ENCODE measurements at places on chromosomes 12 and 14. TPM values are rescaled to one million over a fixed set of nuclear protein-coding genes. Genes with fewer than 3 reads are reported as not detected.

The C12orf54 gene
- total RNA-seq = not detected

The CREBL2 gene
- total RNA-seq = 13.2 TPM

The ADAMTS20 gene
- not detected for total RNA-seq

The LRP1-AS gene
- total RNA-seq = not detected

The GLIPR1L2 gene
- total RNA-seq = not detected

The CD9 gene
- total RNA-seq = 11.6 TPM

The NEUROD4 gene
- total RNA-seq = not detected

GRCh38 chr14:69473260-69473659 is 11.3 kb upstream of the PLEKHD1 start:
- H3K27me3 ChIP-seq = no peaks in the 10 kb centered on the region
- DNase-seq = no peak
- no peaks in the 10 kb centered on the region for H3K36me3 ChIP-seq
- peaks cover 3% of the 10 kb centered on the region for H3K4me1 ChIP-seq
- no peak overlapping the region for H3K4me3 ChIP-seq

- DNase-seq = no peak
- H3K4me1 ChIP-seq = peaks cover 20% of the 10 kb centered on the region
- peaks cover 3% of the 10 kb centered on the region for H3K36me3 ChIP-seq
- peaks cover 4% of the 10 kb centered on the region for H3K27me3 ChIP-seq
Measured at GRCh38 chr14:65997347-65997746, 488.8 kb upstream of the CCDC196 start.

DNA sequence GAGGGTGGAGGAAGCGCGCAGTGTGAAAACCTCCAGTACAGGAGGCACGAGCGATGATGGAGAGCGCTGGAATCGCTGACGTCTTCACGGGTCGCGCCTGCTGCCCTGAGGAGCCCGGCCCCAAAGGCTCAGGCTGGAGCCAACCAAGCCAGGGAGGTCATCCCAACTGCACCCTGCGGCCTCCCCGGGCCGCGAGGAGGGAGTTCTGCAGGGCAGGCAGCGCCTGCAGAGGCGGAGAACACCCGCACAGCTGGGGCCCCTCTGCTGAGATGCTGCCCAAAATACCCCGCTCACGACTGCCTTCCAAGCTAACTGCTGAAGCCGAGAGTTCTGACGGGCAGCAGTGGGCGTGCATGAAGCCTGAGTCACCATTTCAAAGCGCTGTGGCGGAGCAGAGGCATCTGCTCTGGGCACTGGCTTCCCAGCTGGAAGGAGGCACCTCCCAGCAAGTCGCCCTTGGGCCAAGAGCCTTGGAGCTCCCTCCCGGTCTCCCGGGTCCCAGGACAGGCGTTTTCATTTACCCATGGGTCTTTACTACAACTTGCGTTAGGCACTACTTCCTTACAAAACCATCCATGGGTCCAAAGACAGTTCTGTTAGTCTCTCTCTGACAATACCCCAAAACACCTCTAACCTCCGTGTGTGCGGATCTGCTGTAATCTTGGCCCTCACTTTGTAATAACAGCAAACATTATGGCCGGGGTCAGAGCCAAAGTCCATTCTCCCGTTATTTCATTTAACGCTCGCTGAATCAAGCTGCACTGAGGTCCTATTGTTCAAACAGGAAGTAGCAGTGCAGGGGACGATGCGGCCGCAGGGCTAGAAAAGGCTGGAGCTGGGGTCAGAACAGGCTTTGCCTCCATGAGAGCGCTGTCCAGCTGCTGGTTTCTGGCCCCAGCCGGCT is 60.1 kb upstream of the RIMBP2 start:
- H3K4me1 ChIP-seq = peaks cover 10% of the 10 kb centered on the region
- peak; percentile 30 for DNase-seq
- peaks cover 23% of the 10 kb centered on the region for H3K27me3 ChIP-seq
- no peak overlapping the region for H3K27ac ChIP-seq

DNA sequence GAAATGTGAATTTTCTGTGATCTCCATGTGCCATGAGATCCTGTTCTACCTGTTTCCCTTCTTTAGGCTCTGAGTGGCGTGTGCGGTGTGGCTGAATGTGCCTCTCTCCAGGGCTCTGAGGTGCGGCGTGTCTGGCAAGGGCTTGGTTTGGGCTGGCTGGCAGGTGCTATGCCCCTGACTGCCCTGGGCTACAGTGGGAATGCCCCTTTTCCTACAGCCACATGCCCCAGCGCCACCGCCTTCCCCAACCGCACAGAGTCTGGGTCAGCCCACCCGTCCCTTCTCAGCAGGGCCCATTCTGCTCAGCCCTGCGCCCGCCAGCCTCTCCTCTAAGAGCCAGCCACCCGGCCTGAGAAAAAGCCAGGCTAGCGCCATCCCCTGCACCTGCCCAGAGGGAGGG is 24.7 kb downstream of the BTBD6 start:
- DNase-seq = no peak
- H3K36me3 ChIP-seq = no peaks in the 10 kb centered on the region
- no peaks in the 10 kb centered on the region for H3K4me1 ChIP-seq
- no peak overlapping the region for H3K27ac ChIP-seq
- no peaks in the 10 kb centered on the region for H3K27me3 ChIP-seq
- H3K4me3 ChIP-seq = no peak overlapping the region

DNA sequence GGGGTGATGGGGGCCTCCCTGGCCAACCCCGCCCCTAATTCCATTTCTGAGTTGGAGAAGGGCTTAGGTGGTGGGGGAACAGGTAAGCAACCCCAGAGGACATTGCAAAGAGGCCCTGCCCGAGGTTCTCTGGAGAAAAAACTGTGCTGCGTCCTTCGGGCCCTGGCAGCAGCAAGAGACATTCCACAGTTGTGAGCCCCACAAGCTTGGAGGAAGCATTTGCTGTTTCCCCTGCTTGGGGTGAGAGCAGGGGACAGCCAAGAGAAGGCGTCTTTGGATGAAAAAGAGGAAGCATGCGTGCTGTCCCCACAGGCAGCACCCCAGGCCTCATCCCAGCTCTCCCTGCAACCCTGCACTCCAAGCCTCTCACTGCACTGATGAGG is 1.3 kb downstream of the BDKRB2 start:
- no peak overlapping the region for H3K4me3 ChIP-seq
- H3K4me1 ChIP-seq = no peaks in the 10 kb centered on the region
- no peak overlapping the region for H3K27ac ChIP-seq
- no peak for DNase-seq

DNA sequence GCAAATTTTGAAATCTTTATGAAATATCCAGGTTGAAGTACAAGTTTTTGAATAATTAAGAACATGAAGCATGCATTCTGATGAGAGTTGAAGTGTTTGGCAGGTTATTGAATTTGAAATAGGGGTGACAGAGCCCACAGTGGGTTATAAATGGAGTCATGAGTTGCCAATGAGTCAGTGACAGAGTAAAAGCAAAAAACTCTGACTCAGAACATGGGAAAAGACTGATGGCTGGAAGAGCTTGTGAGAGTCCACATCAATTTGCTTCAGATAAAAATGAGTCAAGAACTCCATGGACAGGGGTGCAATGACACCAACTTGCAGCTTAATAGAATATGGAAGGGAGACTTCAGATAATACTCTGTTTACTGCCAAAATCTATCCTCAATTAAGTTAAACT is 105.3 kb downstream of the SLC6A15 start:
- no peaks in the 10 kb centered on the region for H3K27me3 ChIP-seq
- H3K27ac ChIP-seq = no peak overlapping the region
- no peaks in the 10 kb centered on the region for H3K36me3 ChIP-seq

DNA sequence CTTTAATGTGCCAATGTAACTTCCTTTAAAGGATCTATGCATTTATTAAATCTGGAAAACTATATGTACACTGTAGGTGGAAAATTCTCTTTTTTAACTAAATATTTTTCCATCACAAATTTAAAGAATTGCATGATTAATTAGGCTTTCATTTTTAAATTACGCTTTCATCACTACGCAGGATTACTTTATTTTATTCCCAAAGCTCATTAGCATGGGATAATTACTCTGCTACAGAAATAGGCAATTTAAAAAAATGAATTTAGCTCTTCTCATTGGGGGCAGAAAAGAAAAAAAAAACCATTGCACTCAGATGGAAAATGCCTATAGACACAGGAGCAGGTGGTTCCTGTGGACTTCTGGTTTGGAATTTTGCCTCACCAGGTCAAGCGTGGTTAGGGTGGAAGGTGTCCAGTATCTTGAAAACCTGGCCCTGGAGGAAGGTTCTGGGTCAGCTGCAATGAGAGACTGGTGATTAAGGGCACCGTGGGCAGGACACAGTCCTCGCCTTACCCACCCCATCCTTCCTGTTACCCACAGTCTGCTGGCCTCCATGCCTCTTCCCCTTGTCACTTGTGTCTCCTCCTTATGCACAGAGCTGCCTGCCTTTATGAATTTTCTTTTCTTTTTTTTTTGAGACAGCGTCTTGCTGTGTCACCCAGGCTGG is 17.3 kb upstream of the RIN3 start:
- no peak for DNase-seq
- peaks cover 8% of the 10 kb centered on the region for H3K27me3 ChIP-seq
- no peaks in the 10 kb centered on the region for H3K36me3 ChIP-seq

DNA sequence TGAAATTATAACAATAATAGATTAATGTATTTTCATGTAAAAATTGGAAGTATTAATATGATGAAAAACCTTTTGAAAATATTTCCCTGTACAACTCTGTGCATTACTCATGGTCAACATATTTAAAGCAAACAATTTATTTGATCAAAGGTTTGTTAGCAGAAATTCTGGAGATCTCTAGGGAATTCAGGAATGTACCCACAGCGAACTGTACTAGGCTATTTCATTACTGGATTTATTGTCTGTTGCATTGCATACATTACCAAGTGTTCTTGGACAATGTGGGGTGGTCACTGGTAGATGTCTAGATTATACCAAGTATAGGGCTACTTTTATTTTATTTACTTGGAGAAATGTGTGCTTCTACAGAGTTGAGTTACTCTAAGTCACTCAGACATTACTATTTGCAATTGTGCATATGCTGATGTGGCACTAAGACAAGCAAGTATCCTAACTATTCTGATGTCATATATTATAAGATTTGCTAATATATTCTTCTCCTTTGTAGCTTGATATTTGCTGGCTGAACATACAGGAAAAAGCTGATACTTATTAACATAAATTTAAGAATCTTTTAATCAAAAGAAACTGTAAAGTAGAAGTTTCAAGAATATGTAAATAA is 323.3 kb downstream of the CCER1 start:
- no peaks in the 10 kb centered on the region for H3K4me1 ChIP-seq
- H3K27ac ChIP-seq = no peak overlapping the region
- H3K36me3 ChIP-seq = no peaks in the 10 kb centered on the region
- H3K4me3 ChIP-seq = no peak overlapping the region
- H3K27me3 ChIP-seq = no peaks in the 10 kb centered on the region

DNA sequence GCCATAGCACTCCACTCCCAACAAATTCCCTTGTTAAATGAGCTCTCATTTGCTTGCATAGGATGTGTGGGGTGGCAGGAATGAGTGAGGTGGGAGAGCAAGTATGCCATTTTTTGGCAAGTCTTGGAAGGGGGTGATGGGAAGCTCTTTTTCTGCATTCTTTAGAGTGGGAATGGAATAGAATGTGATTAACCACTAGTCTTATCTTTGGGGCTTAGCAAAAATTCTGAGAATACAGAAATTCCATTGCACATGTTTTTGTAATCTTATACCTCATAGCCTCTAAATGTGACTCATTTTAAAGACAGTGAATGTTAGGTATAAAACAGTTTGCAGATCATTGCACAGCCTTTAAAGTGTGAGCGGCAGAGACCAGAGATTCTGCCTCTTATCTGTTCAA is 28.4 kb upstream of the NEDD1 start:
- no peak for DNase-seq
- H3K27me3 ChIP-seq = peaks cover 5% of the 10 kb centered on the region
- no peaks in the 10 kb centered on the region for H3K4me1 ChIP-seq
- no peak overlapping the region for H3K4me3 ChIP-seq

GRCh38 chr14:23182372-23183157 is 895 bp downstream of the SLC7A8 start:
- H3K4me1 ChIP-seq = no peaks in the 10 kb centered on the region
- H3K4me3 ChIP-seq = no peak overlapping the region
- peak; percentile 40 for DNase-seq
- no peaks in the 10 kb centered on the region for H3K36me3 ChIP-seq

GRCh38 chr12:85277900-85278597 is 2.0 kb upstream of the ALX1 start:
- no peaks in the 10 kb centered on the region for H3K4me1 ChIP-seq
- H3K27me3 ChIP-seq = peaks cover 57% of the 10 kb centered on the region
- H3K4me3 ChIP-seq = no peak overlapping the region
- no peak for DNase-seq

GRCh38 chr12:98612696-98613334 is 19.3 kb downstream of the SLC25A3 start:
- peaks cover 7% of the 10 kb centered on the region for H3K4me1 ChIP-seq
- no peak overlapping the region for H3K4me3 ChIP-seq
- no peaks in the 10 kb centered on the region for H3K27me3 ChIP-seq
- H3K36me3 ChIP-seq = peaks cover 9% of the 10 kb centered on the region

- no peak for DNase-seq
- no peaks in the 10 kb centered on the region for H3K27me3 ChIP-seq
- H3K4me3 ChIP-seq = no peak overlapping the region
Measured at GRCh38 chr14:57747036-57747435, 118.9 kb downstream of the SLC35F4 start.

DNA sequence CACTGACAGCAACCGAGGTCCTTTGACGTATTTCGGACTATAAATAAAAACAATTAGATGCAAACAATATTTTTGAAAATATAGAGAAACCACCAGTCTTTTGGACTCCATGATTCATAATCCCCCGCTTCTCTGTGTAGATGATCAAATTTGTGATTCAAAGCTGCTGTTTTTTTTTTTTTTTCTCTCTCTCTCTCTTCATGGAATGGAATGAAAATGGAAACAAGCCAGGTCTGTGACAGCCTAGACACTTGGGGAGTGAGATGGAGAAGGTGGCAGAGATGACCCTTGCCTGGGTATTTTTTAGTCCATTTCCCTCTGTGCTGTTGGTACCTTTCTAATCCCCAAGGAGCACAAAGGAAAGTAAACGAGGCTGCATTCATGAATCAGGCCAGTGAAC is 248.5 kb downstream of the GLT1D1 start:
- H3K27ac ChIP-seq = no peak overlapping the region
- DNase-seq = no peak
- H3K27me3 ChIP-seq = no peaks in the 10 kb centered on the region
- no peaks in the 10 kb centered on the region for H3K4me1 ChIP-seq
- no peaks in the 10 kb centered on the region for H3K36me3 ChIP-seq

- H3K4me1 ChIP-seq = peaks cover 57% of the 10 kb centered on the region
- peak within 1 kb of the TSS; percentile 89 for H3K4me3 ChIP-seq
- no peaks in the 10 kb centered on the region for H3K27me3 ChIP-seq
- peaks cover 64% of the 10 kb centered on the region for H3K36me3 ChIP-seq
- peak; percentile 88 for DNase-seq
Measured at GRCh38 chr12:120194534-120195395, at the start of gene GCN1. Gene GCN1 (minus strand): TSS chr12:120194715. CDS start chr12:120194697, 18 bp downstream.

- H3K27ac ChIP-seq = no peak overlapping the region
- H3K4me3 ChIP-seq = no peak overlapping the region
- no peak for DNase-seq
- peaks cover 14% of the 10 kb centered on the region for H3K36me3 ChIP-seq
Measured at GRCh38 chr14:68295316-68295816, 475.8 kb downstream of the RAD51B start.

DNA sequence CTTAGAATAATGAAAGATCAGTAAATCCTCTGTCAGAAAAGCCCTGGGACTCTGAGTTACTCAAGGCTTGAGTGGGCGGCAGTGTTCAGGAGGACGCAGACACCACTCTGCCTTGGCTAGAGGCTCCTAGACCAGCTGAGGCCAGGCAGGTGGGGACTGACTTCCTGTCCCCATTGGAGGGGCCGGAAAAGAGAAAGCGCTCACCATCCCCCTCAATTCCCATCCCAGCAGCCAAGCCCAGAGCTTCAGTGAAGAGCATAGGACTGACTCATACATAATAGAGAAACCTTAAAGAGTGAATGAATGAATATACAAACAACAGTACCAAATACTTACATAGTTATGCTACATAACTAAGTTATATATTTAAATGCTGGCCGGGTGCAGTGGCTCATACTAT is 62.0 kb downstream of the PLEKHG7 start:
- peaks cover 24% of the 10 kb centered on the region for H3K4me1 ChIP-seq
- DNase-seq = no peak
- H3K36me3 ChIP-seq = no peaks in the 10 kb centered on the region
- H3K27ac ChIP-seq = no peak overlapping the region
